ENCODE measurements at places on chromosomes 2 and 18.

GRCh38 chr2:82591718-82592117 is 1867.4 kb downstream of the SUCLG1 start:
- no peak for DNase-seq

GRCh38 chr2:14633461-14634181 is 1.1 kb downstream of the LRATD1 start:
- DNase-seq, result no peak

DNA sequence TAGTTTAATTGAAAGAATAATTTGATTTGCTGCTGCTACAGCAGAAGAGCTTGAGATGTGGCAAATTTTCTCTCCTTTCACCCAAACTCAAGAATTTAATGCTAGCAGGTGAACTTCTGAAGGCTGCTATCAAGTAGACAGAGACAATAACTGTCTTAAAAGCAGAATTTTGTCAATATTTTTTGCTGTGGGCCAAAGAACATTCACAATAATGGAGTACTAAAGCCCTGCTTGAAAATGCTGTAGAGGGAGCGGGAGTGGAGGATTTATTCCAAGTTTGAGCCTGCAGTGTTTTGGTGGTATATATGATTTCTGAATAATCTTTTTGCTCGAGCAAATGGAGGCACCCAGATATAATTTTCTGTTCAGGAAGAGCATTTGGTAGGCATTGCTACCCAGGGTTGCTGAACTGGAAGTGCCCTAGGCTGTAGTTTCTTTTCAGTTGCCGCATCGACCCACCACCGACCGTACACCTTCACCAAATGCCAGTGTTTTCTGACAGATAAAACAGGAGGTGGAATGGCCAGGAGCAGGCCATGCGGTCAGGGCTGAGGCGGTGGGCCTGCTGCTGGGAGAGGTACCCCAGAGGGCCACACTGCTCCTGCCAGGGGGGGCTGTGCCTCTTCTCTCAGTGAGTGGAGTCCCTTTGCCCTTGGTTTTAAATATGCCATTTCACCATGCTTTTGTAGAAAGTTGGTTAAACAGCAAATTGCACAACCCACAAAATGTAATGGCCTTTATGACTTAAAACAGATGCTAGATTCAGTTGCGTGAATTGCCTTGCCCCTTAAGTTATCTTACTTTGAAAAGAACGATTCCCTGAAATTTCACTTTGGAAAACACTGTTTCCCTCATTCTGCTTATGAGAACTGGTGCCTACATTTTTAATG is 36.4 kb downstream of the TSHZ1 start:
- no peak for DNase-seq

DNA sequence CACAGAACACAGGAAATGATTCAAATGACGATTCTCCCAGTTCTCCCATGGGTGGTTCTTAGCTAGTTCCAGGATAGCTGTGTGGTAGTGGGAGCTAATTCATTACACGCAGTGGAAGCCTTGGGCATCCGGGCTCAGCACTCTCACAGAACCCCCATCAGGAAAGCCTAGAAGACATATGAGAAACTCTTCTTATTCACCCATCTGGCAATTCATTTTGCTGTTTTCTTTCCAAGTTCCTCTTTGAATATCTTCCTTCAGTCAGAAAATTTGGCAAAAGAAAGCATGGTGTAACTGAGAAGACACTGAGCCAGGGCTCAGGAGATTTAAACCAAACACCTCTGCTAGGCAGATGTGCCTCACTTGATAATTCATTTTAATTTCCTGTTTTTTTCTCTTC is 85.2 kb upstream of the FN1 start:
- DNase-seq, result no peak

DNA sequence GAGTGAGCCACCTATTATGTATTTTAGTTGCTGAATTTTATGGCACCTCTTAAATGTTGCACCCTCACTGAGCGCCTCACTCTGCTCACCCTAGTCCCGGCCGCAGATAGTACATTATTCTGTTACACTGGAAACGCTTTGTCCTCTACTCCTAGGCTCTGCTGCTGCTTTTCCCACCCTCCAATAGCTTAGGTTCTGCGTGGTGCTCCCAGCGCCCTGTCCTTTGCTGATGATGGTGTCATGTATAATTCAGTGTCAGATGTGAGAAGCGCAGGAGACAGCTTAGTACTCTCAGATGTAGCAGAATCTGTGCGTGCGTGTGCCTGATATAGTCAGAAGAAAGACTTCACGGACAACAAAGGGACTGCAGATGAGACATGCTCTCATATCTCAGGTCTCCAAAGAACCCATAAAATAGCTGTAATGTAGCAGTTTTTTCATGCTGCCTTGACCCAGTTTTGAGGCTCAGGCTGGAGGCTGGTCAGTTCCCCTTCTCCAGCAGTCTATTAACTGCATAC is 1.4 kb upstream of the REEP1 start:
- no peak for DNase-seq

GRCh38 chr2:19369341-19369955 is 11.0 kb upstream of the OSR1 start:
- DNase-seq, result no peak

DNA sequence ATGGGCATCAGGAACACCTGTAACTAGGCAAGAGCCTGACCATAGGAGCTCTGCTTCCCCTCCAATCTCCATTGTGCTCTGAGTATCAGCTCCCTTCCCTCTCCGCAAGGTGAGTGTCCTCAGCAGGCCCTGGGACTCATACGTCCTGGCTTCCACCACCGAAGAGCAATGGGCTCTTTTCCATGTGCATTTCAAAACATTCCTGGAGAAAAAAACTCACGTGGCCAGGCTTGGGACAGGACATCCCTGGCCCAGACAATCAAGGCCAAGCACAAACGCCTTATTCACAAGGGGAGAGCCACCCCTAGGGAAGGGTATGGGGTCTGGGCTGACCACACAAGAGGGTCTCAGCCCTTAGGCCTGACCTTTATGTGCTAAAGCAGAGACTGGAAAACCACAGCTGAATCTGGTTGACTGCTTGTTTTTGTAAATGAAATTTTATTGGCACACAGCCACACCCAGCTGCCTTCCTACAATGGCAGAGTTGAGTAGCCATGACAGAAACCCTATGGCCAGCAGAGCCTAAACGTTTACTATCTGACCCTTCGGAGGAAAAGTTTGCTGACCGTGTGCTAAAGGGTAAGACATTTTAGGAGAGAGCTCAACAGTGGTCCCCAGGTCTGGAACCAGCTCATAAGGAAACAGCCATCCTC is 175.7 kb upstream of the ARL4C start:
- DNase-seq, result no peak

- no peak for DNase-seq
These were observed 158.5 kb downstream of the FTCDNL1 start for GRCh38 chr2:199692489-199692888.

GRCh38 chr2:135689679-135690078 is 52.0 kb upstream of the UBXN4 start:
- no peak for DNase-seq

DNA sequence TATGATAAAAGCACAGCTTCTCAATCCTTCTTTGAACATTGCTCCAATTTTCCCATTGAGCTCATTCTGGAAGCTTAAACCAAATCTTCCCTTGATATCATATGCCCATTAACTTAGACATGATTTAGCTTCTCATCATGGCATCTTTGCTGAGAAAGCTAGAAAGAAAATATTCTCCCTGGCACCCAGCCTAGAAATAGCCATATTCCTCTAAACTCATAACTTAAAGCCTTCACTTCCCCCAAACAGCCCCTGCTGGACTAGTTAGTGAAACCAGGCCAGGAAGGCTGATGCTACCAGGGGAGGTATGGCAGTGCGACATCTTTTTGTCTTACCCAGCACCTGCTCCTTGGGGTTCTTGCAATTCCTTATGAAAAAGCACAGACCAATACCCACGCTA is 4.3 kb downstream of the AAK1 start:
- DNase-seq, result no peak

DNA sequence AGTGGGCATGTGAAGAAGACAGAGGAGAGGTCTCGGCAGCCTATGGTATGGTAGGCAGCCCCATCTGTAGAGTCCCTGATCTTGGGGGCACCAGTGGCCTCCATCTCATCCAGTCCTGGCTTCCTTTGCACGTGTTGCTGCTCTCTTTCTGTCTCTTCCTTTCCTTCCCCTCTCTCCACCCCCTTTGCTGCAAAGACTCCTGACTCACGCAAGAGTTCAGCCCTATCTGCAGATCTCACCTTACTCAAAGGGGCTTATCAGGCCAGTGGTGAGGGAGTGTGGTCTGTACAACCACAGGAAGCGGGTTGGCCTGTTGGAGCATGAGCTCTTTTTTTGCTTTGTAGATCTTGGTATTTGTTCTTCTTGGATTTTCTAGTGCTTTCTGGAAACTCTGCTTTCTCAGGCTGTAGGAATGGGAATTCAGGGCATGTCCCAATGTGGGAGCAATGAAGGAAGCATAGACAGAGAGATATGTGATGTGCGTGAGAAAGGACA is 14.6 kb upstream of the NT5DC4 start:
- no peak for DNase-seq

- DNase-seq, result no peak
These were observed 129.9 kb upstream of the KLHL14 start for GRCh38 chr18:32902568-32903330.

GRCh38 chr2:98901291-98901690 is 34.7 kb downstream of the CRACDL start:
- DNase-seq, result no peak

DNA sequence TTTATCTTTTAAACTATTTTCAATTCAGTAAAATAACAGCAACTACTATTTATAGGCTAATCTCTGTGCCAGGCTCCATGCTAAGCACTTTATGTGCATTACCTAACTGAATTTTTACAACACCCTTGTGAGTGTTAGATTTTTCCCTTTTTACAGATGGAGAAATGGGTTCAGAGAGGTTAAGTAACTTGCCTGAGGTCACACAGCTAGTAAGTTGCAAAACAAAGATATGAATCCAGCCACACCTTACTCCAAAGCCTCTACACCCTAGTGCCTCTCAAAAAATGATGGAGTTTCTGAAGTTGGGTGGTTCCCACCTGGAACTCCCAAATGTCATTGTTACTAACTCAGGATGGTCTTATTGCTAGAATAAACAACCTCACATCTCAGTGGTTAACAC is 60.8 kb downstream of the RHOB start:
- no peak for DNase-seq

DNA sequence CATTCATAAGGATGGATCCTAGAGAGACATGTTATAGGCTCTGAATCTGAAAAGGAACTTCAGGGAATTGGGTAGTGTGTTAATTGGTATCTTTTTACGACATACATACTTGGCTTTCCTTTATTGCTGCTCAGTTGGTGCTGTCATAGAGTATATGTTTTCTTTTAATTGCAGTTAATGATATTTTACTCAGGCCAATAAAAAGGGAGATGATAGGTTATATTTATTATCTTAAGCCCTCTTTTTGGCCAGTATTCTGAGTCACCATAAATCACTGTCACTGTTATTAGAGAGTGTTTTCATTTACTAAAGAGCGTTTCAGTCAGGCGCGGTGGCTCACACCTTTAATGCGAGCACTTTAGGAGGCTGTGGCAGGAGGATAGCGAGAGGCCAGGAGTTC is 47.6 kb downstream of the RALBP1 start:
- DNase-seq, result no peak

DNA sequence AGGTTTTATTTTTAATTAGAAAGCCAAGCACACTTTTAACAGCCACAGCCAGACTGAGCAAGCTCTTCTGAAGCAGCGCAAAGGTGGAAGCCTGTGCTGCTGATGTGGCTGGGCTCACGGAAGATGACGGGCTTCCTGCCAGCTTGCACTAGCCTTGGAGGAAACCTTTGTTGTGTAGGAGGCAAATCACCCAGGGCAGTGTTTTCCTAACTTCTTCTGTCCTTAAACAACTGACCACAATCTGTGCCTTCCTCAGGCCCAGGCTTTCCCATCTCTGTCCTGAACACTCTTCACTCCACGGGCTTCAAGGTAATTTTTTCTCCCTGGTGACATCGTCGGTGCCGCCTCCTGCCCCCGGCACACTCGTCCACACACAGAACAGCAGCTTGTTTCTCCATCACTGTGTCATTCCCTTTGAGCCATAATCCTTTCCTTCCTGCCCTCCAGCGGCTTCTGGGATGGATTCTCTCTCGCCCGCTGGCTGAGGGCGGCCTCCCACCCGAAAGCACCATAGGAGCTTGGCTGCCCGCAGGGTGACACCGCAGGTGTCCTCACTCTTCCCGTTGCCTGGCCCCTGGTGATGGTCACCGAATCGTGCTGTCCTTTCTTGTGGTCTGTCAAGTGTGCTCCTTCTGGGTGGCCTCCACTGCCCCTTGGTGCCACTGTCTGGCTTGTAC is 31.1 kb upstream of the INHBB start:
- DNase-seq, result no peak

DNA sequence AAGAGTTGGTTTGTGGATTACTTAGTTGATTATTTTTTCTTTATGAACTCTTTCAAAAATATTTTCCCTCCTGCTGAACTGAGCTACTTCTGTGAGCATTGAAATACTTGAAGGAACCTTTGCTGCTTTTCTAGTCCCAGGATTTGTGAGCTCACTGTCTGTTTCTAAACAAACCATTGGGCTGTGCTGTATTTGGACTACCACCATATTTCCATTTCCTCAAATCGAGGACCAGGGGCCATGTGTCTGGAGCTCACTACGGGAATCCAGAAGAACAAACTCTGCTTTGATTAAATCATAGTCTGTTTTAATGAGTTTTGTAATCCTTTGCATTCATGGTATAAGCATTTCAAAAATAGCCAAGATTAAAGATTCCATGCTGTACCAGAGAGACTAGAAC is 1.3 kb downstream of the MRPL33 start:
- DNase-seq, result no peak

DNA sequence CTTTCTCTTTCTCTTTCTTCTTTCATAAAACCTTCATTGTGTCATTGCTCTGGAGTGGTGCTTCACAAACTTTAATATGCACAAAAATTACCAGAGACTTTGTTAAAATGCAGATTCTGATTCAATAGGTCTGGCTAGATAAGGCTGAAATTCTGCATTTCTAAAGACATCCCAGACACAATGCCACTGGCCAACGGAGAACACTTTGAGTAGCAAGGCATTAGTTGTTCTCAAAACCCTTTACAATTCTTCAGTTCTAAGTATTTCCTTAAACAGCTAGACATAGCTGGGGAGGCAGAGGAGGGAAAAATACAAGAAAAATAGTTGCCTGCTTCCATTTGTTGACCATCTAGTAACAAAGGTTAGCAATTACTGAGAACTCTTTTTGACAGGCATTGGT is 101.8 kb upstream of the PIK3C3 start:
- DNase-seq, result no peak

- no peak for DNase-seq
These were observed 154.8 kb downstream of the TGIF1 start for GRCh38 chr18:3604498-3605408.

GRCh38 chr2:8212239-8212638 is 469.6 kb upstream of the ID2 start:
- DNase-seq, result no peak

- DNase-seq, result no peak
These were observed 3.9 kb upstream of the FSIP2 start for GRCh38 chr2:185734658-185735057.

DNA sequence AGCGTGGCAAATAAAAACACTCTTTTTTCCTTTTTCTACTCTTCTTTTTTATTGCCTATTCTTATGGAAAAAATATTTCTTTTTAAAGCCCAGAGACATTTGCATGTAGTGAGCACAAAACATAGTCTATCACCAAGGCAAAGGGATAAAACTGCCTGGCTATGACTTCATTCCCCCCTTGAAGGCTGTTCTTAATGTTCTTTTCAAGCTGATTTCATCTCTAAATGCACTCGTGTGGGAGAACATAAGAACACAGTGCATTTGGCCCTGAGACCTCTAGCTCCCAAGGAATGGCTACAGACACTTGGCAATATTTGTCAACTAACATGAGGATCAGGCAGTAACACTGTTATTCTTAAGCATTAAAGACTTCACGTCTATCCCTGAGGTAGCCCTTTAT is 17.4 kb upstream of the DNAJC10 start:
- DNase-seq, result no peak

- DNase-seq, result no peak
These were observed 191.4 kb downstream of the MBD2 start for GRCh38 chr18:54033052-54033451.

GRCh38 chr2:55010149-55010591 is 40.1 kb downstream of the RTN4 start:
- peak; percentile 63 for DNase-seq
